ENCODE measurements at places on chromosomes 6 and 20.

DNA sequence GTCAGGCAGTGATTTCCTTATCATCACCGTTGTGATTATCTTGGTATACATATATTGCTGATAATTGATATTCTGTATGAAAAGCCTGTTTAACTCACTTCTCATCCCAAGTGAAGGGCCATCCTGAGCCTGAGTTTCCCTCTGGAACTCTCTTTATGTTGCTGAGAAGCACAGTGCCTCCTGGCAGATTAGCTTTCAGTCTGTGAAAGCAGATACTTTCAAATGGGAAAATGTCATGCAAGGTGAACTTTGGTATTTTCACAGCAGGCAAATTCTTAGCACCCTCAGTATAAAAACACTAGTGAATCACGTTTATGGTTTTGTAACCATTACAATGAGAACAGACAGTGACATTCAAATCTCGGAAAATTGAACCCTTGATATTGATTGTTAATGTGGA lies 151.6 kb downstream of the PRIM2 start:
- DNase-seq = no peak

DNA sequence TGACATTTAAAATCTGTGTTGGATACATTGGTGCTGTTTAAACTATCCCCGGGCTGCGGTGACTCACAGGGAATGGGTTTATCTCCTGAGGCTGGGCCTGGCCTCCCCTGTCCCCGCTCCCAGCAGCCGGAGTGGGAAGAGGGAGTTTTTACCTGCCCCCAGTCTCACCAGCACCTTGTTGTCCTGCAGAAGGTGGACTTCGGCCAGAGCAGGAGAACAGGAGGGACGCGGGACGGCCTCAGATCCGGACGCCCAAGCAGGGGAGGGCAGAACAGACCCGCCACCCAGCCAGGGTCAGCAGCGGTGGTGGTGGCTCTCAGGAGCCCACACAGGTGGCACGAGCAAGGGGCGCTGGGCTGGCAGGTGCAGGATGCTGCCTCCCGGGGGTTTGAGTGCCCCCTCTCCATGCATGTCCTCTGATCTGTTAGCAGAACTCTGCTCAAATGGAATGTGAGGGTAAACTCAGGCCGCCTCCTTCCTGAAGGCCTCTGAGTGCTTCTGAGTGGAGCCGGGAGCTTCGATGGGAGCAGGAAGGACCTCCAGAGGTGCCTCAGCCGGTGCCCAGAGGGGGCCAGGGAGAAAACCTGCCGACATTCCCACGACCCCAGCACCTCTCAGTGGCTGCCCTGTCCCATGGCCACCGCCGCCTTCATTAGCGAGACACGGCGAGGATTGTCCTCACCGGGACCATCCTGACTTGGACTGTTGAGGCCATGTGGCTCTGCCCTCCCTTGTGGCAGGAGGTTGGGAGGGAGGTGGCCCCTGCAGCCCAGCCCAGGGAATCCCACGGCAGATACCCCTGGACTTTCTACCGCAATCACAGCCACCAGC lies 43.4 kb upstream of the MRGBP start:
- no peak for DNase-seq

- DNase-seq = no peak
These were observed 14.6 kb downstream of the SRC start for GRCh38 chr20:37360391-37361115.

- no peak for DNase-seq
These were observed 156.5 kb downstream of the COL12A1 start for GRCh38 chr6:75049308-75049707.

DNA sequence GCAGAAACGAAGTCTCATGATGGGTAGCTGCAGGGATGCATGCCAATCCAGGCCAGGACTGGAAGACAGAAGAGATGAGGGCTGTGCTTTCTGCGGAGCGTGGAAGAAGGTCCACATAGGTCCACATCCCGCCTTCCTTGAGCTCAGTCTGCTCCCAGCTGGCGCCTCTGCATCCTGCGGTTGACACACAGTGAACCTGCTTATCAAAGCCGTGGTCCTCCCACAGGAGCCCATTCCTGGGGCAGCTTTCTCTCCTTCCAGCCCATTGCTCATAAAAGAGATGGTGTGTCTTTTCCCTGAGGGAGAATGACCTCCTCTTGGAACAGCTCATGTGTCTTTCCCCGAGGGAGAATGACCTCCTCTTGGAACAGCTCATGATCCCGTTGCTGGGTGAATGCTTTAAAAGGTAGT lies 225.4 kb downstream of the CDH4 start:
- DNase-seq = no peak

DNA sequence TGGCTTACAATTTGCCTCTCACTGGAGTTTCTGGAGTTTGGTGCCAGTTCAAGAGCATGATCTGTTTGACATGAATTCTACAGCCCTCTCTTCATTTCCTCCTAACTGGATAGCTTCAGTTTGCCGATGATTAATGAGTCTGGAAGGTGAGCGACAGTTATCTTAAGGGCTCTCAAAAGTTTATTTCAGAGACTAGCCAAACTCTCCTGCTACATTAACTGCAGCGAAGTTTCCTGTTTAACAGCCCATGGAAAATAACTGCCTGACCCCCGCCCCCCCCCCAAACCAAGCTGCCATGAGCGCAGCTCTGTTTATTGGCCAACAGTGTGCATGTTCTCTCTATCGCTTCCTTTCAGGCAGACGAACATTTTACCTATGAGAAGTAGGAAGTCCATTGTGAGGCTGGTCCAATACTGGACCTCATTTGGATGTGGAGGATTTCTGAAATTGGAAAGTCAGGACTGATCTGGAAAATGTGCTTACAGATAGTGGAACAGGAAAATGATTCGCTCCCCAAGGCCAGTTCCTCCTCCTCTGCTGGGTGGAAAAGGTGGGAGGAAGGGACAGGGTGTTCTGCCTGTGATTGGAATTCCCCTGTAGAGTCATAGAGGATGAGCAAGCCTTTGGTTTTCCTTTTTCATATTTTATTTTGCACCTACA lies 522.2 kb upstream of the JAG1 start:
- DNase-seq = no peak

- no peak for DNase-seq
These were observed 193.8 kb downstream of the BTBD9 start for GRCh38 chr6:38445925-38446324.

DNA sequence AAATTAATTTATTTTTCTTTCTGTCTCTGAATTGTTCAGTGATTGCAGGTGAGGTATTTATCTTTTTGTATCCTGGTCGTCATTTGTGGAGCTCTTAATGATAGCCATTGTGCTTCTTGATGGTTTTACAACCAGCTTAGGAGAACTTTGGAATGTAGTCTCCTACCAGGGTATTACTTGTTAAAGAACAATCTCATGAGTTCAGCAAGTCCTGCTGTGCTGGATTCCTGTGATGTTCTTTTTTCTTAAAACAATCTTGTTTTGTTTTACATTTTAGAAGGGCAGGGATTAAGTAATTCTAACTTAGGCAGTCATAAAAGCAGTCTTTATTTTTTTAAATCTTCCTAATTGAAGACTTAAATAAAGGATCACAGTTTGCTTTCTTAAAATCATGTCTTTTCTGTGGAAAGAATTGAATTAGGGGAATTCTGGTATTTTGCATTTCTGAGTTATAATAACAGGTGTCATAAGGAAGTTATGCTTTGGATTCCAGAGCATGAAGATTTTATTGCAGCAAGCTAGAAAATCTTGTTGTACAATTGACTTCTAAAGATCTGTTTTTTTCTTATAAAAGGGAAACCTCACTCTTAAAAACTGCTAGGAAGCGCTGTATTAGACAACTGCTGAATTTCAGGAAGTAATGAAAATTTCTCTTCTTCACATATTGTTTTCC lies 23.7 kb downstream of the RIOK1 start:
- no peak for DNase-seq

DNA sequence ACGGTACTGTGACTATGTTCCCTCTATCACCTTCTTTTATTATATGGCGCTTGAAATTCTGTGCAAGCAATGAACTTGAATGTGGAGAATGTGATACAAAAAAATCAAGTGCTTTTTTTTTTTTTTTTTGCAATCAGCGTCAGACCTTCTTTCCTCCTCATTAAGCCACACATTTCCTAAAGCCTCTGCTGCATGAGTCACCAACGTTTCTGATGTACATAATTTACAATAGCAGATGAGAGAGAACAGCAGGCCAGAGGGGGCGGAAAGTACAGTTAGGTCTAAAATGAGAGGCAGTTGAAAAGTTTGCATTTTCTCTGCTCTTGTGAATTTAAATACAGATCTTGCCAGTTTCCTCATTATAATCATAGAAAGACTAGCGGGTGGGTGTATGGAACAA lies 114.6 kb upstream of the RIPOR2 start:
- no peak for DNase-seq

All from hindlimb muscle (tissue), 1 donor.